ENCODE measurements at places on chromosomes 4 and X.

DNA sequence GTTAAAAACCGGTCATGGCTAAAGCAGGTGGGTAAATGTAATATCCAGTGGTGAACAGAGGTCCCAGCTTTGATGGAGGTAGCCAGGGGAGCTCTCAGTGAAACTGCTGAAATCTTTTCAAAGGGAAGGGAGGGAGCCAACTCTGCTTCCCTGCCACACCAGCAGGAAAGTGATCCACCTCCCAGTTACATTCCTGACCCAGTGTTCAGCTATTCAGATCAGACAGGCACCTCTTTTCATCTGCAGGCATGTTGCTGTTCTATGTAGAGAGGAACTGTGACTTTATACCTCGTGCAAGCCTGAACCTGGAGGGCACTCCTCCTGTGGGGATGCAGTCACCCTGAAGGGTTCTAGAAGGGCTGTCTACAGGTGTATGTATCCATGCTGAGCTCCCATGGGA is 37.6 kb downstream of the DCLK2 start:
- H3K27me3 ChIP-seq = no peaks in the 10 kb centered on the region
- DNase-seq = no peak
- H3K4me1 ChIP-seq = no peaks in the 10 kb centered on the region
- no peak overlapping the region for H3K4me3 ChIP-seq

- no peaks in the 10 kb centered on the region for H3K4me1 ChIP-seq
- DNase-seq = no peak
- H3K27ac ChIP-seq = no peak overlapping the region
These were observed 117.6 kb downstream of the CBR4 start for GRCh38 chr4:168892475-168892874.

GRCh38 chr4:81376720-81377119 is 95.0 kb downstream of the RASGEF1B start:
- H3K36me3 ChIP-seq = no peaks in the 10 kb centered on the region
- no peak overlapping the region for H3K4me3 ChIP-seq
- H3K27me3 ChIP-seq = no peaks in the 10 kb centered on the region
- no peak for DNase-seq
- no peak overlapping the region for H3K27ac ChIP-seq
- no peaks in the 10 kb centered on the region for H3K4me1 ChIP-seq

DNA sequence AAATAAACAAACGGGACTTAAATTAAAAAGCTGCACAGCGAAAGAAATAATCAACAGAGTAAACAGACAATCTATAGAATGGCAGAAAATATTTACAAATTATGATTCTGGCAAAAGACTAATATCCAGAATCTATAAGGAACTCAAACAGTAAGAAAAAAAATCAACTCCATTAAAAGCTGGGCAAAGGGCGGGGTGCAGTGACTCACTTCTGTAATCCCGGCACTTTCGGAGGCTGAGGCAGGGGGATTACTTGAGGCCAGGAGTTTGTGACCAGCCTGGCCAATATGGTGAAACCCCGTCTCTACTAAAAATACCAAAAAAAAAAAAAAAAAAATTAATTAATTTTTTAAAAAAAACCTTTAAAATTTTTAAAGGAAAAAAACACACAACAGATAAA is 109.0 kb downstream of the ATP11C start:
- H3K36me3 ChIP-seq = peaks cover 8% of the 10 kb centered on the region
- H3K27me3 ChIP-seq = no peaks in the 10 kb centered on the region
- no peak overlapping the region for H3K4me3 ChIP-seq
- no peak overlapping the region for H3K27ac ChIP-seq
- DNase-seq = no peak
- no peaks in the 10 kb centered on the region for H3K4me1 ChIP-seq

- no peak for DNase-seq
- no peak overlapping the region for H3K27ac ChIP-seq
- no peak overlapping the region for H3K4me3 ChIP-seq
- H3K4me1 ChIP-seq = no peaks in the 10 kb centered on the region
These were observed 422.3 kb downstream of the STPG2 start for GRCh38 chr4:97720869-97721432.

DNA sequence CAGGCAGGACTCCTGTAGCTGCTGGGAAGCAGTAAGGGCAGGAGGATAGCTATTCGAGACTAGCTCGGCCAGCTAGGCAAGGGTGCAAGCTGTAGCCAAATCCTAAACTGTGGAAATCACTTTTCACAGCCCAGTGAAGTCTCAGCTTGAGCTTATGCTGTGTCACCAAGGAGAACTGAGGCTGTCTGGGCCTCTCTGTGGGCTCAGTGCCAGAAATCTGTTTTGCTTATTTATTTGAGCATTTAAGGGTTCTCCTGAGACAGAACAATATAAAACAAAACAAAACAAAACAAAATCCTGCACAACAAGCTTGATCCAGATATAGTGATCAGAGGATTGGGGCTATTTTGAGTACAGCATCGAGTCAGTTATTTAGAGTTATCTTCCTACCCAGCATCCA is 97.5 kb downstream of the FANCB start:
- no peaks in the 10 kb centered on the region for H3K27me3 ChIP-seq
- H3K4me3 ChIP-seq = no peak overlapping the region
- no peaks in the 10 kb centered on the region for H3K4me1 ChIP-seq
- H3K36me3 ChIP-seq = no peaks in the 10 kb centered on the region
- no peak for DNase-seq

GRCh38 chrX:108610141-108610540 is 126.2 kb downstream of the IRS4 start:
- no peaks in the 10 kb centered on the region for H3K36me3 ChIP-seq
- H3K27me3 ChIP-seq = no peaks in the 10 kb centered on the region
- no peak overlapping the region for H3K27ac ChIP-seq
- no peak for DNase-seq
- no peak overlapping the region for H3K4me3 ChIP-seq

- H3K4me1 ChIP-seq = peaks cover 37% of the 10 kb centered on the region
- DNase-seq = peak; percentile 46
- peak overlapping the region; percentile 7 for H3K27ac ChIP-seq
- no peak overlapping the region for H3K4me3 ChIP-seq
- H3K27me3 ChIP-seq = no peaks in the 10 kb centered on the region
These were observed 39.0 kb downstream of the PTTG2 start for GRCh38 chr4:37999000-37999716.

DNA sequence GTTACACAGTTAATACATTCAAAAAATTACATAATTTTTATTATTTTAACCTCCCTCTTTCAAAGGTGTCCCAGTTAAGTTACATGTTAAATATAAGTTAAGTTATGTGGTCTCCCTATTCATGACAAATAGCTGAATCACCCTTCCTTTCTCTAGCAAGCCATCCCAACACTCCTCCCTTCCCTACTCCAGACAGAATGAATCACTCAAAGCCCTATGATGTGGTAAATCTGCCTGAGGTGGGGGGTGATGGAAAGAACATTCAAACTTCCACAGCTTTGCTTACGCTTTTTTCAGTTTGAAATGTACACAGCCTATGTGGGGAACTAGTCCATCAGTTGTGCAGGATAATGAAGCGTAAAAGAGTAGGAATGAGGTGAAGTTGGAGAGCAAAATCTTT is 90.2 kb downstream of the CXCL13 start:
- H3K36me3 ChIP-seq = no peaks in the 10 kb centered on the region
- no peaks in the 10 kb centered on the region for H3K4me1 ChIP-seq
- no peak overlapping the region for H3K4me3 ChIP-seq
- no peak overlapping the region for H3K27ac ChIP-seq

- H3K4me3 ChIP-seq = no peak overlapping the region
- no peak overlapping the region for H3K27ac ChIP-seq
- H3K36me3 ChIP-seq = no peaks in the 10 kb centered on the region
- no peaks in the 10 kb centered on the region for H3K27me3 ChIP-seq
- DNase-seq = no peak
These were observed 624.6 kb upstream of the TECRL start for GRCh38 chr4:65033899-65034298.

GRCh38 chrX:48001260-48001659 is 2.5 kb downstream of the ZNF182 start:
- no peak overlapping the region for H3K4me3 ChIP-seq
- peaks cover 50% of the 10 kb centered on the region for H3K36me3 ChIP-seq
- peak overlapping the region; percentile 14 for H3K27ac ChIP-seq
- no peaks in the 10 kb centered on the region for H3K27me3 ChIP-seq
- DNase-seq = no peak

- no peak overlapping the region for H3K4me3 ChIP-seq
- H3K27ac ChIP-seq = no peak overlapping the region
- H3K27me3 ChIP-seq = no peaks in the 10 kb centered on the region
These were observed 1599.7 kb downstream of the ARAP2 start for GRCh38 chr4:34644579-34645115.

- H3K27me3 ChIP-seq = no peaks in the 10 kb centered on the region
- H3K27ac ChIP-seq = no peak overlapping the region
- H3K4me1 ChIP-seq = no peaks in the 10 kb centered on the region
- no peak for DNase-seq
These were observed 138.8 kb upstream of the TAPT1 start for GRCh38 chr4:16365036-16365569.

DNA sequence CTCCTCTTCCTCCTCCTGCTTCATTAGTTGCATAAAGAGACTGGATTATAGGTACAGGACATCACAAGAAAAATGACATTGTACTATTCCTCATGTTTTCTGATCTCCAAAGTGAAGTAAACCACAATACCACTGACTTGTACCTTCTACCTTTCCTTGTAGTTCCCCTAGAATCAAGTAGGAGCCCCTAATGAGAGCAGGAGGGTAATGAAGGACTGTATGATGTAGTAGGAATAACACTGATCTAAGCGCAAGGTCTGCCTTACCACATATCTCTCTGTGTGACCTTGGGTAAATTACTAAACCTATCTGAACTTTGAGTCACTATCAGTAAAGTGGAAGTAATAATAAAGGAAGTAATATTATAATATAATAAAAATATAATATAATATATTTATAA is 3.6 kb downstream of the VSIG4 start:
- H3K4me3 ChIP-seq = no peak overlapping the region
- peaks cover 8% of the 10 kb centered on the region for H3K4me1 ChIP-seq
- DNase-seq = no peak
- no peak overlapping the region for H3K27ac ChIP-seq

- no peak overlapping the region for H3K27ac ChIP-seq
- peaks cover 15% of the 10 kb centered on the region for H3K4me1 ChIP-seq
- no peaks in the 10 kb centered on the region for H3K36me3 ChIP-seq
- H3K27me3 ChIP-seq = peaks cover 38% of the 10 kb centered on the region
- no peak overlapping the region for H3K4me3 ChIP-seq
- DNase-seq = no peak
These were observed 8.8 kb upstream of the IL3RA start for GRCh38 chrX:1327651-1328304.

- H3K4me1 ChIP-seq = no peaks in the 10 kb centered on the region
- H3K36me3 ChIP-seq = no peaks in the 10 kb centered on the region
- no peaks in the 10 kb centered on the region for H3K27me3 ChIP-seq
- no peak overlapping the region for H3K4me3 ChIP-seq
- H3K27ac ChIP-seq = no peak overlapping the region
- no peak for DNase-seq
These were observed 28.0 kb downstream of the DKK2 start for GRCh38 chr4:107008115-107008514.

GRCh38 chr4:144302704-144303536 is 162.4 kb upstream of the GYPA start:
- H3K27me3 ChIP-seq = no peaks in the 10 kb centered on the region
- H3K4me1 ChIP-seq = no peaks in the 10 kb centered on the region
- H3K4me3 ChIP-seq = no peak overlapping the region

DNA sequence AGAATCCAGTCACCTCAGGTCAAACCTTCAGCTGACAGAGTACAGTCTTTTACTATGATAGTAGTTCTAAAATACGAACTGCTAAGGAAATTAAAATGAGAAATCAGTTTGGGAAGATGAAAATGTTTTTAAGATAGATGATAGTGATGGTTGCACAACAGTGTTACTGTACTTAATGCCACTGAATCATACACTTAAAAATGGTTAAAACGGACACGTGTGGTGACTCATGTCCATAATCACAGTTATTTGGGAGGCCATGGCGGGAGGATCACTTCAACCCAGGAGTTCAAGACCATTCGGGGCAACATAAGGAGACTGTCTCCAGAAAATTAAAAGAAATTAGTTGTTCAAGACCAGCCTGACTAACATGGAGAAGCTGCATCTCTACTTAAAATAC is 41.4 kb downstream of the ABHD18 start:
- H3K36me3 ChIP-seq = peaks cover 18% of the 10 kb centered on the region
- no peaks in the 10 kb centered on the region for H3K27me3 ChIP-seq
- H3K27ac ChIP-seq = no peak overlapping the region

GRCh38 chrX:69968950-69969349 is 80.8 kb downstream of the AWAT2 start:
- DNase-seq = no peak
- no peaks in the 10 kb centered on the region for H3K27me3 ChIP-seq
- no peak overlapping the region for H3K27ac ChIP-seq
- no peak overlapping the region for H3K4me3 ChIP-seq
- H3K36me3 ChIP-seq = no peaks in the 10 kb centered on the region

- no peak overlapping the region for H3K4me3 ChIP-seq
- no peak for DNase-seq
- H3K27me3 ChIP-seq = no peaks in the 10 kb centered on the region
- H3K36me3 ChIP-seq = no peaks in the 10 kb centered on the region
These were observed 110.3 kb upstream of the SCML1 start for GRCh38 chrX:17627026-17627425.

- H3K4me3 ChIP-seq = no peak overlapping the region
- no peak for DNase-seq
- no peak overlapping the region for H3K27ac ChIP-seq
These were observed 78.8 kb downstream of the NHS start for GRCh38 chrX:17453788-17454187.

- DNase-seq = no peak
- peaks cover 39% of the 10 kb centered on the region for H3K36me3 ChIP-seq
- no peaks in the 10 kb centered on the region for H3K27me3 ChIP-seq
These were observed 6.0 kb downstream of the GPKOW start for GRCh38 chrX:49117581-49117980.

GRCh38 chrX:63963095-63963784 is 178.2 kb upstream of the ARHGEF9 start:
- H3K27ac ChIP-seq = no peak overlapping the region
- no peaks in the 10 kb centered on the region for H3K27me3 ChIP-seq
- no peaks in the 10 kb centered on the region for H3K36me3 ChIP-seq

DNA sequence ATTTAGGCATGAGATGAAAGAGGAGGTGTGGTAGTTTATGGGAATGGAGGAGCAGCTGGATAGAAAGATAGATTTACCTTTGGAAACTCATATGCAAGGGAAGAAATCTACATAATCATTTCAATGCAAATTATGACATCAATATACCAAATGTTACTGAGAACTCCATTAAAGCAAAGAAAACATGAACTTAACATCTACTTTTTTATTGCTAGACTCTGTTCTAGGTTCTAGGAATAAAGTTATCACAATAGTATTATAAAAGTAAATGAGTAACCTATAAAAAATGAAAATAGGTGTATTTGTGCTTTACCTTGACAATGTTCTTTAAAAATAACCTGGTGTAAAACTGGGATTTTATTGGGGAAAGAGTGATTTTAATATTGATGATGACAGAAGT is 221.6 kb upstream of the SLIT2 start:
- DNase-seq = no peak
- H3K4me1 ChIP-seq = no peaks in the 10 kb centered on the region
- H3K36me3 ChIP-seq = no peaks in the 10 kb centered on the region
- no peak overlapping the region for H3K4me3 ChIP-seq
- H3K27ac ChIP-seq = no peak overlapping the region
- H3K27me3 ChIP-seq = no peaks in the 10 kb centered on the region

- no peaks in the 10 kb centered on the region for H3K36me3 ChIP-seq
- peaks cover 3% of the 10 kb centered on the region for H3K27me3 ChIP-seq
- no peak for DNase-seq
- H3K27ac ChIP-seq = no peak overlapping the region
- no peaks in the 10 kb centered on the region for H3K4me1 ChIP-seq
These were observed 129.3 kb upstream of the TMEM164 start for GRCh38 chrX:109873574-109873973.
